Activated CD4-positive, alpha-beta T cell treated with anti-CD3 and anti-CD28 coated beads for 48 hours (primary cell): ENCODE measurements at places on chromosomes 5 and 9.

- DNase-seq, result no peak
Observed at GRCh38 chr5:93584596-93585040, 1.6 kb downstream of the NR2F1 start.

DNA sequence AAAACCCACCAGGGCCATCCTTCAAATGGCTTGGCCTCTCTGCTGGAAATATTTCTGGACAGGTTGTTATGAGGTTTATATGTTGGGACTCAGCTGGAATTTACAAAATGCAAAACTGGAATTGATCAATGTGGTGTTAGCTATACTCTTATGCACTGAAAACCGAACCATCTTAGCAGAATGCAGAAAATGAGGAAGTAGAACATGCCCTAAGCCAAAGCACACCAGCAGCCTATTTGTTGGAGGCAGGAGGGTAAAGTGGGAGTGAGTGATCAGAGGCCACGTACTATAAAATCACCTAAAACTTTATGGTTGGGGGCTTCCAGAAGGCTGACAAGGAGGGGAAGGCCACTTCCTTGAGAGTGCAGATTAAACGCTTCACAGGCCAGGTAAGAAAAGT, 63.6 kb upstream of the C5orf63 start:
- DNase-seq, result no peak

- no peak for DNase-seq
Observed at GRCh38 chr9:109599711-109600110, 101.6 kb upstream of the PTPN3 start.

DNA sequence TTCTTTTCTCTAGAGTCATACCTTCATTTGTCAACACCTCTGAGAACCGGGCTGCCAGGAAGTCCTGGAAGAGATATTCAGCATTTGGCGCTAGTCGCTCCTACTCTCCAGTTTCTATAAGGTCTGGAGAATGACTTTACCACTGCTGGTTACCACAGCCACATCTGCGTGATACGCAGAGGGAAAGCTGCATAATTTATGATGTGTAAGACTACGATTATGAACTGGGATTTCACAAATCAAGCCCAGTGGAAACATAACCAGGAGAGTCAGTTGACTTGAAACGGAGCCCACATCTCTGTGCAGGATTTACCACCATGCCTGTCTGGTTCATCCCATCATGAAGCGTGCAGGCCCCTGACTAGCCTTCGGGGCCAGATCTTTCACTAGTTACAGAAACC, 72.6 kb downstream of the FGF1 start:
- no peak for DNase-seq

GRCh38 chr5:6143523-6143922, 234.8 kb downstream of the MED10 start:
- no peak for DNase-seq

DNA sequence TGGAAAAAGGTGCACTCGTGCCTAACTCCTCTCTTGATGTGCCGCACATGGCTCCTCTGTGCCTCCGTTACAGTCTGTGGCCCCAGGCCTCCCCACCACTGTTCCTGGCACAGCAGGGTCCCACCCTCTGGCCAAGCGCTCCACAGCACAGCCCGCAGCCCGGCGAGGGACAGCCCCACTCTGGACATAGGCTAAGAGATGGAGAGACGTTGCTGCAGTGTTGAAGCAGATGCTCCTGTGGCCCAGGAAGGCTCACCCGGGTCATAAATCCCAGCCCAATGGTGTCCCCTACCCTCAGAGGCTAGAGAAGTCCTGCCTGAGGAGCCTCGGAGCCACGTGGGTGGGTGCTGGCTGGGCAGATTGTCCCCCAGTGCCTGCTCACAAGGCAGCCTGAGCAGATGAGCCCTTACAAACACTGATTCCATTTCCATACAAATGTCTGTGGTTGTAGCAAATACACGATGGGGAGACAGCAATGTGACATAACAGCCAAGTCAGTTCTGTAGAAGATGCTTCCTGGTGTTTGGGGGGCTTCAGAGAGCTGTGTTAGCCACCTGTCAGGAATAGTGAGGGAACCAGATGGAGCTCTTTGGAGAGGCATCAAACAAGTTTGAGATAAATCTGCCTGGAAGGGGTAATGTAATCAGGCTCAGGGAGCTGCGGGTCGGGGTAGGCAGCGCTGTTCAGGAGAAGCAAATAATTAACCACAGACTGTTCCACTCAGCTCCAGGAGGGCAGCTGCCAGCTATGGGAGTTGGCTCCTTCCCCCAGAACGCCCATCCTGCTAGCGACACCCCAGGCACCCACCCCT, 41.7 kb downstream of the C5orf15 start:
- no peak for DNase-seq

GRCh38 chr9:126916909-126917308, 2.3 kb downstream of the RALGPS1 start:
- no peak for DNase-seq

DNA sequence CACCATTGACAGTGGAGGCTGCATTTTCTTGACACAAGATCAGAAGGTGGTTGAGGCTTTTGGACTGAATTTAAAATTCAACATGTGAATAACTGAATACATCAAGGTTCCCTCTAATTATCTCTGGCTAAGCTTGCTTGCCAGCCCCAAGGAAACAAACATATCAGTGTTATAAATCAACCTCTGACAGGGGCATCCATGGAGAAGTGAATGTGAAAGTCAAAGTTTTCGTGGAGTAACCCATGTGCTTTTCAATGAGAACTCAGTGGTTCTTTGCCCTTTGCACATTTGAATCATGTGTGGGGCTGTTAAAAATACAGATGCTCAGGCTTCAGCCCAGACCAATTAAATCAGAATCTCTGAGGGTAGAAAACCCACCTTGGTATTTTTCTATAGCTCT, 128.9 kb downstream of the LRRC70 start:
- no peak for DNase-seq

GRCh38 chr5:134100283-134101091, 14.0 kb upstream of the TCF7 start:
- DNase-seq, result peak; percentile 92

- DNase-seq, result no peak
Observed at GRCh38 chr9:16328349-16328748, 542.1 kb downstream of the BNC2 start.

DNA sequence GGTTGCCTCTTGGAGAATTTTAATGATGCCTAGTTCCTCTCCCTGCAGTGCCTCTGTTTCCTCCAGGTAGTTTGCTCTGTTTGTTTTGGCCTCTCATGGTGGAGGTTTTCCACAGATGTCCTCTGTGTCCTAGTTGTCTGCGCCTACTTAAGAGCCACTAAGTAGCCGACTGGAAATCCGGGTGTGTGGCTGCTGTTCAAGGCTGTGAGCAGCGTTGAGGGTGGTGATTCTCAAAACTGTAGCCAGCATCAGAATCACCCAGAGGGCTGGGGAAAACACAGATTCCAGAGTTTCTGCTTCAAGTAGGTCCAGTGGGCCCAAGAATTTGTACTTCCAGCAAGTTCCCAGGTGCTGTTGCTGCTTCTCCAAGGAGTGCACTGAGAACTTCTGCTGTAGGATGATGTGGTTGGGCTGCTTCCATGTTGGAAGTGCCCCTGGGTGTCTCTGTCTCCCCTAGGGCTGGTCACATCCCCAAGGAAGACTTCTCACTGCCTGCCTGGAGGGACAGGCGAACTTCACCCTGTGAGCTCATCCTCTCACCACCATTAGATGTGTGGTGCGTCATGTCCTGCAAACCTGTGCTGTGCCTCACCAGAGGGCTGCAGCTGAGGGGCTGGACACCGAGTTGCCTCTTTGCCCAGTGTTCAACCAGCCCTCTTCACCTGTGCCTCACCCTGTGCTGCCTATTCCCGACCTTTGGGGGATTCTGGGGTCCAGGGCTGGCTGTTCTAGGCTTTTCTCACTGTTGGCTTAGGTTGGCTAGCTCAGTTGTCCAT, 34.8 kb downstream of the SECISBP2 start:
- no peak for DNase-seq

DNA sequence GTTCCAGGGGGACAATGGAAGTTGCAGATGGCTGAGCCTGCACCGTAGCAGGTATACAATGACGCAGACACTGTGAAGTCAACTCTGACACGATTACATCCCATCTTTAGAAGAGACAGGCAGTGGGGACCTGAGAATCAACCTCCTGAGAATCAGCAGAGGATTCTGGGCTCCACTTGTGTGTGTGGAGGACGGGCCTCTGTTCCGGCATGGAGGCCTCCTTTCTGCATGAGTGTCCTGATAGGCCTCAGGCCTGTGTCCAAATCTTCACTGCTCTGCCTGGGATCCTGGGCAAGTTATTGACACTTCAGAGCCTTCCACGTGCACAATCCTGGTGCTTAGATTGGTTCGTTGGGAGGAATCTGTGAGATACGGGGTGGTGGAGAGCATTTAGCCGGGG, 151.2 kb upstream of the COL5A1 start:
- DNase-seq, result no peak

DNA sequence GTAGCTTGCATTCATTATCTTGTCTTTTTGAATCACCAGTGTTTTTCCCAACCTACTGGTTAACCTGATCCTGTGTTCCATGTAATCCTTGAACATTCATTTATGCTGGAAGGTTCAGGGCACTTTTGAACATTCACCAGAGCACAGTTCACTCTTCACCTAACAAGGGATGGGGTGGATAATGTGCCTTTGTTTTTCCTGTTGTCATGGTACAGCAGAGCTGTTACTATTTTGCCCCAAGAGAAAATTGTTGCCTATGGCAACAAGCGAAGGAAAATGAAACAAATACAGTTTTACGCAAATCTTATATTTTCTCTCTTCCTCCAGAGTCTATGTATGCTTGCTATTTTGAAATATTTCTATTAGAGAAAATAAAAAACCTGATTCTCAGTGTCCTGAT, 60.3 kb upstream of the RIOK2 start:
- DNase-seq, result no peak

DNA sequence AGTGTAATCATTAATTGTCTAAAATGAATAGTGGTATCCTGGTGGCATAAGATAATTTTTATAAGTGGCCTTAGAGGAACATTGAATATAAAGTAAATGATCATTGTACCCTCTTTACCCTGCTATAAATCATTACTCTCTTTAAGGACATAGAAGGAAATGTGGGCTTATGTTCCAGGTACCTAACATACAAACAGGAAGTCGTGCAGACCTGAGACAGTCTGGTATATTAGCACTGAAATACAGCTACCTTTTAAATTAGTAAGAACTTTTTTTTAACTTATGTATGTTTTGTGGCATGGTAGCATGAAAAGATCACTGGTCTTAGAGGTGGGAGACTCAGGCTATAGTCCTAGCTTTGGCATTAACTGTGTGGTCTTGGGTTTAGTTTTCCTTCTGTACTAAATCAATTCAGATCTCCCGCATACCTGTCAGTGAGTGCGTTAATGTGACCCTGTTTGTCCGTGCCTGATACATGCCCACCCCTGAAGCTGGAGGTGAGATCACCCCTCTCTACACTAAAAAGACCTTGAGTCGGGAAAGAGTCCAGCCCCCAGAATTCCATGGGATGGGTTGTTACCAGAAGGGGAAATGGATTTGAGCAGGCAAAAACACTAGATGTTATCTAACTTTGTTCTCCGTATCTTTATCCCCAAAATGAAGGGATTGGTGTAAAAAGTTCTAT, 59.4 kb upstream of the ERBIN start:
- no peak for DNase-seq
